Mesangial cell (primary cell): ENCODE measurements at places on chromosomes 2 and 18. TPM values are rescaled to one million over a fixed set of nuclear protein-coding genes. Genes with fewer than 3 reads are reported as not detected.

Gene VAMP5
- total RNA-seq, result 43.7 and 52.6 TPM in 2 replicates

Gene DLX1
- total RNA-seq, result 0.16 TPM in 1 of 2 replicates, not detected in the other

Gene IMPACT
- 12.5 and 19.5 TPM in 2 replicates for total RNA-seq

Gene EFR3B
- total RNA-seq, result 1.1 and 1.3 TPM in 2 replicates

Gene TMEM185B
- 36.0 and 43.5 TPM in 2 replicates for total RNA-seq

Gene METAP1D
- 3.1 and 5.3 TPM in 2 replicates for total RNA-seq

Gene GPR75
- 0.98 and 1.1 TPM in 2 replicates for total RNA-seq

Gene WDR35
- total RNA-seq, result 6.0 and 6.5 TPM in 2 replicates

Gene ARHGAP15
- total RNA-seq, result not detected in 2 replicates

Gene HOXD12
- total RNA-seq, result not detected in 2 replicates

Gene IRS1
- total RNA-seq, result 17.6 and 31.4 TPM in 2 replicates

Gene SERPINB13
- total RNA-seq, result not detected in 2 replicates

Gene CDK15
- total RNA-seq, result 1.8 and 5.7 TPM in 2 replicates

Gene ADAM23
- 0.33 and 1.1 TPM in 2 replicates for total RNA-seq

Gene IL1F10
- total RNA-seq, result not detected in 2 replicates

Gene KRTCAP3
- 0.49 and 8.9 TPM in 2 replicates for total RNA-seq

Gene SETBP1
- 0.98 and 5.2 TPM in 2 replicates for total RNA-seq

Gene ZNF385B
- 5.3 TPM in 1 of 2 replicates, not detected in the other for total RNA-seq

Gene IL36A
- total RNA-seq, result not detected in 2 replicates

Gene INSIG2
- total RNA-seq, result 3.9 and 10.8 TPM in 2 replicates

Gene AQP12A
- total RNA-seq, result not detected in 2 replicates

Gene CYRIA
- 4.2 and 4.3 TPM in 2 replicates for total RNA-seq

Gene C1GALT1C1L
- total RNA-seq, result 0.33 and 1.1 TPM in 2 replicates

Gene PROKR1
- not detected in 2 replicates for total RNA-seq

Gene RGPD4
- total RNA-seq, result not detected in 2 replicates

Gene SYT4
- not detected in 2 replicates for total RNA-seq

Gene AQP12B
- not detected in 2 replicates for total RNA-seq

Gene NRP2
- 92.4 and 121 TPM in 2 replicates for total RNA-seq

Gene CHAC2
- total RNA-seq, result 1.3 and 11.6 TPM in 2 replicates

Gene DPP4
- total RNA-seq, result 7.7 and 42.3 TPM in 2 replicates

Gene GALM
- 4.2 and 8.1 TPM in 2 replicates for total RNA-seq

Gene SLC14A1
- total RNA-seq, result 0.38 and 2.8 TPM in 2 replicates

Gene ZBTB7C
- 1.1 and 3.7 TPM in 2 replicates for total RNA-seq

Gene HS1BP3
- 16.6 and 49.8 TPM in 2 replicates for total RNA-seq

Gene FLACC1
- 0.89 TPM in 1 of 2 replicates, not detected in the other for total RNA-seq

Gene REG1B
- total RNA-seq, result not detected in 2 replicates

Gene SF3B1
- total RNA-seq, result 86.5 and 91.9 TPM in 2 replicates

Gene IL37
- total RNA-seq, result not detected in 2 replicates

Gene CYB5A
- total RNA-seq, result 80.2 and 99.1 TPM in 2 replicates

Gene DSG4
- under 0.01 TPM in 1 of 2 replicates, not detected in the other for total RNA-seq

Gene CCDC74B
- 8.8 and 23.8 TPM in 2 replicates for total RNA-seq
